ENCODE measurements at places on chromosomes 6 and 20. TPM values are rescaled to one million over a fixed set of nuclear protein-coding genes. Genes with fewer than 3 reads are reported as not detected.

The DLL1 gene
- 4.2 TPM for total RNA-seq

The VSTM2L gene
- 0.46 TPM for total RNA-seq

The CRISP3 gene
- not detected for total RNA-seq

The LAMA4 gene
- 5.6 TPM for total RNA-seq

The CPNE5 gene
- 0.13 TPM for total RNA-seq

The GNAS-AS1 gene
- 0.07 TPM for total RNA-seq

The DEFB124 gene
- not detected for total RNA-seq

The MCCD1 gene
- total RNA-seq = not detected

The CCR6 gene
- 0.41 TPM for total RNA-seq

The JPH2 gene
- 2.4 TPM for total RNA-seq

The SLPI gene
- 99.5 TPM for total RNA-seq

The ZSCAN12 gene
- 6.5 TPM for total RNA-seq

The SIGLEC1 gene
- total RNA-seq = not detected

The WFDC10B gene
- not detected for total RNA-seq

The REPS1 gene
- 37.9 TPM for total RNA-seq

The BMP2 gene
- total RNA-seq = 17.2 TPM

The MEP1A gene
- total RNA-seq = not detected

The CFAP61 gene
- total RNA-seq = not detected

The KCNK5 gene
- 2.1 TPM for total RNA-seq

The SYNDIG1 gene
- total RNA-seq = 0.67 TPM

The GHRH gene
- total RNA-seq = not detected

The HACE1 gene
- total RNA-seq = 18.9 TPM

The SYS1 gene
- 55.2 TPM for total RNA-seq

The HIVEP1 gene
- 45.4 TPM for total RNA-seq

The FUT9 gene
- 1.6 TPM for total RNA-seq

The COX4I2 gene
- not detected for total RNA-seq

The ISM1 gene
- total RNA-seq = not detected

The TPD52L1 gene
- total RNA-seq = 63.3 TPM

The TMEM217 gene
- total RNA-seq = 4.0 TPM

The MYH7B gene
- total RNA-seq = 0.04 TPM

The BNIP5 gene
- 0.07 TPM for total RNA-seq

The LY6G5B gene
- total RNA-seq = 2.8 TPM

The MATN4 gene
- not detected for total RNA-seq

The LPIN3 gene
- 18.2 TPM for total RNA-seq

The OR2H2 gene
- not detected for total RNA-seq

The PDRG1 gene
- total RNA-seq = 18.4 TPM

The DEFB110 gene
- not detected for total RNA-seq

The EPPIN gene
- total RNA-seq = not detected

The NDRG3 gene
- total RNA-seq = 20.2 TPM

The SERINC1 gene
- 130 TPM for total RNA-seq

The BTNL2 gene
- not detected for total RNA-seq

The TTLL9 gene
- not detected for total RNA-seq

The TRIM15 gene
- not detected for total RNA-seq

The CCN6 gene
- total RNA-seq = 1.5 TPM

The GSTA2 gene
- not detected for total RNA-seq

The GTSF1L gene
- not detected for total RNA-seq

The SGK2 gene
- 0.54 TPM for total RNA-seq

The TRIM31 gene
- not detected for total RNA-seq

The ZBTB12 gene
- total RNA-seq = 4.9 TPM

All from kidney epithelial cell (primary cell).